SHP77 treated with DMSO at 0.1 percent for 48 hours (cell line): ENCODE measurements at places on chromosomes 2 and 18.

- no peak for DNase-seq
These were observed 630 bp upstream of the ZNF512 start for GRCh38 chr2:27582129-27582694.

GRCh38 chr2:45879406-45879805 lies 227.9 kb downstream of the PRKCE start:
- no peak for DNase-seq

GRCh38 chr18:32712860-32713259 lies 60.0 kb downstream of the KLHL14 start:
- DNase-seq, result no peak

- no peak for DNase-seq
These were observed 456.7 kb upstream of the HS6ST1 start for GRCh38 chr2:128775217-128775913.

DNA sequence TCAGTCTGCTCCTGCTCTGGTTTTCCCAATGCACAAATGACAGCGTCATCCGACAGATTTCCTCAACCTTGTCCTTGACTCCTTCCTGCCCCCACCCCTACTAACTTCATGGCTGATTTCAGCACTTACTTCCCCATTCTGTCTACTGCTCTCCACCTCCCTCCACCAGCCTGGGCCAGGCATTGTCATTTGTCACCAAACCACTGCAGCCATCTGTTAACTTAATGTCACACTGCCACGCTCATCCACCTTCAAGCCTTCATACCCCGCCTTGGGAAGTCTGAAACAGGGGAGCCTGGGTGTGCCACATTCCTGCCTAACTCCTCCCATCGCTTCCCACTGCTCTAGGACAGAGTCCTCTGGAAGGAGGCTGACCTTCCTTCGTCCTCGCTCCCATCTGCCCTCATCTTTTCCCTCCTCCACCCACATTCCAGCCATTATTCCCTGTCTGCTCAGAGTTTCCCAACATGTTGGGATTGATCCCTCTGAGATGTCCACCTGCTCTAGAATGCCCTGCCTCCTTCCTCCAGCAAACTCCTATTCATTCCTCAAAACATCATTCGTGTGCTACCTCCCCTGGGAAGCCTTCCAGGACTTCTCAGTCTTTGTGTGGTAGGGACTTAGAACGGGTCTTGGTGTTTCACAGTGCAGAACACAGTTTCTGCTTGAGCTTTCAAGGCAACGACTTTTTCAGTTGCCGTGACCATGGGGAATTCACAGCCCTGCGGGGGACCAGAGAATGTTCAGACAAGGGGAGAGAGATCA lies 42.2 kb upstream of the SMAD7 start:
- DNase-seq, result no peak

DNA sequence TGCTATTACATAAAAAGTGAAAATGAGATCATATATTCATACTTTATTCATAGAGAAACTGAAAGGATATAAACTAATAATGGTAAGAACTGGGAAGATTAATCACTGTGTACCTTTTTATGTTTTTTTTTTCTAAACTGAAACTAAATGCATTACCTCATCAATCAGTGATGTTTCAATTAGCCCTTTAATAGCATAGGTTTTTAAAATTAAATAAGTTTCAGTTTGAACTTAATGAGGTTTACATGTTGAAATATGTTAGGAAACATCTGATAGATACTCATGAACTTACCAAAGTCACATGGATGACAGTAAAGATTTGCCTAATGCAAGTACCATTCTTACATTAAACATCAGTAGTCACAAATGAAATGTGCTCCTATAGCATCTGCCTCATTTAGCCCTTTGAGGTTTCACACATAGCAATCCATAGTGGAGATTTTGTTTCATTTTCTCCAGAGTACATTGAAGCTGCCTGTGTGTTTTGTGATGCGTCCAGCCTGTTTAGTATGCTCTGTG lies 8.9 kb downstream of the MAPRE2 start:
- no peak for DNase-seq

GRCh38 chr2:177600917-177601316 lies 208.3 kb downstream of the AGPS start:
- DNase-seq, result no peak
